Hippocampal formation (tissue), 2 donors: ENCODE measurements at places on chromosomes 13 and 19.

GRCh38 chr19:19546751-19547162 is 8.7 kb downstream of the CILP2 start:
- DNase-seq: no peak

DNA sequence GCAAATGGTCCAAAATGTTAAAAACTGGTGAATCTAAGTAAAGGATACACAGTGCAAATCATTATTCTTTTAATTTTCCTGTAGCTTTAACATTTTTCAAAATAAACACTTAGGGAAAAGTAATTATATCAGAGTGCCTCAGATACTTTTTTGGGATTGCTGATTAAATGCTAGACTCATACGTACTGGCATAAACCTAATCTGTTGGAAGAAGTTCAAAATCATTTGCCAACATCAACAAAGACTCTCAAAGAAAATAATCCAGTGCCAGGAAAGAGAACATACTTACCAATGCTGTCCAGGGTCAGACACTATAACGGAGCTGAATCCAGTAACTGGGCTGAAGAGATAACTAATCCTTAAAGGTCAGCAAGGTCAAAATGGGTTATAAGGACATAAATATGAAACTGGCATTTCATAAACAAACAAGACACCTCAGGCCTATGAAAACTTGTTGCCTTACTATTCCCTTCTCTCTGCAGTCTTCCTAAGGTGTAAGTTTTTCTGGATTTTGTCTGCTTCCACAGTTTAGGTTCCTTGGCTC is 3.3 kb upstream of the ZNF420 start:
- no peak for DNase-seq

GRCh38 chr13:27199696-27200095 is 28.1 kb upstream of the USP12 start:
- no peak for DNase-seq

DNA sequence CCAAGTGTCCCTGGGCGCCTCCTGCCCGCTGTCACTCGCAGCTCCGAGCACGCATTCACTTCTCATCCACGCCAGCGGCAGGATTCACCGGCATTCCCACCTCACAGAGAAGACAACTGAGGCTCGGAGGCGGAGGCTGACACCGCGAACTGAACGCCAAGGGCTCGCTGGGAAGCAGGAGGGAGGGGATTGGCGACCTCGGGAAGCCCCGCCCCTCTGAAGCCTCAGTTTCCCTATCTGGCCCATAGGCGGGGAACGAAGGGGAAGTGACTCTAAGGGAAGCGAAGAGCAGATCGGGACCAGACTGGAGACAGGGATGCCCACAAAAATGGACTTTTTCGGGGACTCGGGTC is 256 bp downstream of the MICOS13 start:
- DNase-seq: no peak

DNA sequence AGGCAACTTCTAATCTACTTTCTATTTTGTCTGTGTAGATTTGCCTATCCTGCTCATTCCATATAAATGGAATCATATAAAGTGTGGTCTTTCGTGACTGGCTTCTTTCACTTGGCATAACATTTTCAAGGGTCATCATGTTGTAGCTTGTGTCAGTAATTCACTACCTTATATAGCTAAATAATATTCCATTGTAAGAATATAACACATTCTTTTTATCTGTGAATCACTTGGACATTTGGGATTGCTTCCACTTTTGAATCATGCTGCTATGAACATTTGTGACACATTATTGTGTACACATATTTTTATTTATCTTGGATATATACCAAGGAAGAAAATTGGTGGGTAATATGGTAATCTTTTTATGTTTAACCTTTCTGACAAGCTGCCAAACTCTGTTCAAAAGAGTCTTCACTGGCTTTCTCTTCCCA is 89.0 kb upstream of the CSNK1A1L start:
- no peak for DNase-seq

DNA sequence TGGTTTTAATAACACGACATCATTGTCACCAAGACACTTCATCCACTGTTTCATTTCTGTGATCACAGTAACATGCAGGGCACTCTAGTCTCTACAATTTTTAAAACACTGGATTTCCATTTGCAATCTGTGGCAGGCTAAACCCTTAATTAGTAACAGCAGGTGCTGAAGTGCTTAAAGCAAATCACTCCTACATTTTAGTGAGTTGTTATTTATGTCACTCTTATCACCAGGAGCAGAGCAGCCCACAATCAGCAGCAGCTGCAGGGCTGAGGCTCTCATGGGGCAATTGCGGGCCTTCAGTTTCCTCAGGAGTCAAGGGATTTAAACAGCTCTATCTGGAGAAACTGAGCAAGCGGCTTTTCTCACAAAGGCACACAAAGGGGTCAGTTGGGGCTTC is 1.6 kb downstream of the SOHLH2 start:
- DNase-seq: no peak
